Stimulated activated CD8-positive, alpha-beta memory T cell treated with anti-CD3 and anti-CD28 coated beads, Interleukin-15, amount 100 ng/mL, for 4 hours (primary cell): ENCODE measurements at places on chromosomes 7 and 10.

- no peak for DNase-seq
Observed at GRCh38 chr7:3466261-3466660, 165.2 kb downstream of the SDK1 start.

DNA sequence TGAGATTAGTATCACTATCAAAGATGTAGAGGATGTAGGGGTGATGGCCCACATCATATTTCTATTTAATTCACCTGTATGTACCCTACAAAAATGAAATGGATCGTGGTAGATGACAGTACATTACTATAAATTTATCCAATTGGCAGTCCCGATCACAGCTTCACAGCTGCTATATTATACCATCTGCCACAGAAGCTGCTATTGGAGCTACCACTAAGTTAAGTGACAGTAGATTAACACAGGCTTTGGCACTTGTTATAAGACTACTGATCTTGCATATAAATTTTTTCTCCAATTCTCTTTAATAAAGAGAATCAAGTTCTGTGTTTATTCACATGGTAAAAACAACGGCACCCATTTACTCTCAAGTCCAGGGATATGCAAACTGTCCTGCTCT is 24.9 kb upstream of the MAGI2 start:
- no peak for DNase-seq

GRCh38 chr10:13672548-13672947 is 85.8 kb downstream of the PRPF18 start:
- no peak for DNase-seq

- no peak for DNase-seq
Observed at GRCh38 chr7:121182902-121183301, 145.9 kb upstream of the WNT16 start.

DNA sequence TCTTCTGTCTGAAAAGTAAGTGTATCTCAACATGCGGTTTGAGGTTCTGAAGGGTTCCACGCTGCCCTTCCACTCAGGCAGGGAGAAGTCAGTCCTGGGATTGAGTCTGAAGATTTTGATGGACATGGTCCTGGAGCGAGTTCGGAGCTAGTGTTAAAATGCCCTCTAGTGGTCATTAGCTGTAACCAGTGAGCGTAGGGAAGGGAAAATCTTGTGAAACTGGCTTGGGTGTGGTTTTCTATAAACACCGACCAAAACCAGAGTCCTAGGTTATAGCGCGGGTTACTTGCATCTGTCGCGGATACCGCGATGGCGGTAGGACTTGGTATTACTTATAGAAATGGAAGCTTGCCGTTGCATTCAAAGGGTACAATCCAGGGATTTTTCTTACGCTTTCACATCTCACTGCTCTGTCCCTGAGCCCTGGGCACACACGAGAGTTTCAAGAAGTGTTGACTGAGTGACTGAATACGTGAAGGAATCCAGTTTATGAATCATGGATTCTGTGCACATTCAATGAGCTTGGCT is 348.2 kb upstream of the C7orf33 start:
- DNase-seq = no peak

DNA sequence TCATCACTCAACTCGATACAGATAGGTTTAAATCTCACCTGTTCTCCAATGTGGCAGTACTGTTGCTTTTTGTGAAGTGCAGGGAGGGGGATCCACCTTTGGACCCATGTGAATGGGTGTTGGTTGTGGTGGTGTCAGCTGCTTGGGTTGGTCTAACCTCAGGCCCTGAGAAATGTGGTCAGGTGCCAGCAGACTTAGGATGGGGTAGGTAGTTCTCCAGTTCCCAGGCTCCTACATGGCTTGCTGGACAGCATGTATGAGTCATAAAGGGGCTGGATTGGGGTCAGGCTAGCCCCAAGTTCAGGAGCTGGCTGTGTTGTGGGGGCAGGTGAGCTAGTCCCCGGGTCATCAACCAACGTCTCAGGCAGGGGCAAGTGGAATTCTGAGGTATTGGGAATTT is 472.6 kb upstream of the CNTNAP2 start:
- DNase-seq = no peak

DNA sequence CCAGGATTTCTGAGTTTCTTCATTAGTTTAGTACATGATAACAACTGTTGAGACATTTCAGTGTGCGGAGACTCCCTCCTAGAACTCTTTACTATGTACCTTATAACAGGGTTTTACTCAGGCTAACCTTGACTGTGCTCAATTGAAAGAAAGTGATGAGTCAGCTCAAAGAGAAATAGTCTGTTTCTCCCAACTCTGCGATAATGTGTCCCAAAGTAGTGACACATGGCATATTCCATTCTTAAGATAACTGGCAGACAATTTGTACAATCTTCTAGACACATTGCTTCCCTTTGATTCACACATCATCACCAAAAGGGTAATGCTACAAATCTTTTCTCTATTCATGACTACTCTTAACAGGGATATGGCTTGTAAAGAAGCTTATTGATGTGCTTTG is 645.2 kb downstream of the AUTS2 start:
- no peak for DNase-seq

DNA sequence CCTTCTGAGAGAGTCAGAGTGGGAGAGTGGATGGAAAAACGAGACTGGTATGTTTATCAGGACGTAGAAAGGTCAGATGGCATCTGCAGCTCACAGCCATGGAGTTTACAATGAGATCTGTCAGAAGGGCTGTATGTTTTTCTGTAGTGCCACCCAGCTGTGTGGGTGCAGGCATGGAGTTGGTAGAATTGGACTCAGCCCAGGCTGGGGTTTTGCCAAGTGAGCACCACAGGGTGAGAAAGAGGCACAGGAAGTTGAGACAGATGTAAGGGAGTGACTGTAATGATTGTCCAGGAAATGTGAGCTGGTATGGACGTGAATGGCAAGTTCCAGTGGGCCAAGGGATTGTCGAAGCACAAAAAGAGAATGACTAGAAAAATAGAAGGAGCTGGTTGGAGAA is 9.1 kb upstream of the ZYX start:
- no peak for DNase-seq

DNA sequence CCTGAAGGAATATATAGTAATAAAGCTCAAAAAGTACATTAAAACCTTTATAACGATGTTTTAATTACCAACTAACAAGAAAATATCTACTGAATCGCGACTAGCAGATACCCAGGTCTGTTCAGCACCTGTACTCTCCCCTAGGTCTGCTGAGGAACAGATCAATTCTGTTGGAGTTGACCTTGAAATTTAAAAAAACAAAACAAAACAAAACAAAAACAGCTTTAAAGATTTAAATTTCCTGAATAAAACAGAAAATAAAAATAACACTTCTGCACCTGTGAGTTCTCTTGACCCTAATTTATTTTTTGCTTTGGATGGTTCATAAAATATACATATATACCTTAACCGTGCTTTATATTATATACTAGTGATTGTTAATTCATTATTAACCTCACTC is 24.6 kb downstream of the DIP2C start:
- DNase-seq = no peak

- no peak for DNase-seq
Observed at GRCh38 chr7:158228986-158229385, 358.6 kb downstream of the PTPRN2 start.

DNA sequence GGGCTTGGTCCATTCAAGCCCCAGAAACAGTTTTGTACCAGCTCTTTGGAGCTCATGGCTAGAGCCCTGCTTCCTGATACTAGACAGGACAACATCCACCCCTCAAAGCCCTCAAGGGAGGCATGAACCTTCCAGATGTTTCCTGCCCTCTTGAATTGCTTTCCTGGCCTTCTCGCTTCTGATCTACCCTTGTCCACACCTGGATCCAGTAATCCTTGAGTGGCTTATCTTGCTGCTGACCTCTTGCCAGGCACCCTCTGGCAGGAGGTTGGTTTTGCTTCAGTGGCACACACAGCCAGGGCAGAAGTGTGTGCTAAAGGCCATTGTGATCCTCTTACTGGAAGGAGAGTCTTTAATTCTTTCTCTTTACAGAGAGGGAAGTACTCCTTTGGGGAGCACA is 495.8 kb downstream of the PLXNA4 start:
- no peak for DNase-seq

DNA sequence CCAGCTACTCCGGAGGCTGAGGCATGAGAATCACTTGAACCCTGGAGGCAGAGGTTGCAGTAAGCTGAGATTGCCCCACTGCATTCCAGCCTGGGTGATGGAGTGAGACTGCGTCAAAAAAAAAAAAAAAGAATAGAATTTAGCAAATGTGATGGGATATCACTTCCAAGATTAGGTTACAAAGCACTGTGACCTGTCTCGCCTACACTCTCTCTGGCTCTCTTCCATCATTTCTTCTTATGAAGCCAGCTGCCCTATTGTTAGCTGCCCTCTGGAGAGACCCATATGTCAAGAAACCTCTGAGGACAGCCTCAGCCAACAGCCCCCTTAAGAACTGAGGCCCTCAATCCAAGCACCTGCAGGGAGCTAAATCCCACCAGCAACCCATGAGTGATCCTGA is 28.2 kb downstream of the ARHGAP21 start:
- no peak for DNase-seq

DNA sequence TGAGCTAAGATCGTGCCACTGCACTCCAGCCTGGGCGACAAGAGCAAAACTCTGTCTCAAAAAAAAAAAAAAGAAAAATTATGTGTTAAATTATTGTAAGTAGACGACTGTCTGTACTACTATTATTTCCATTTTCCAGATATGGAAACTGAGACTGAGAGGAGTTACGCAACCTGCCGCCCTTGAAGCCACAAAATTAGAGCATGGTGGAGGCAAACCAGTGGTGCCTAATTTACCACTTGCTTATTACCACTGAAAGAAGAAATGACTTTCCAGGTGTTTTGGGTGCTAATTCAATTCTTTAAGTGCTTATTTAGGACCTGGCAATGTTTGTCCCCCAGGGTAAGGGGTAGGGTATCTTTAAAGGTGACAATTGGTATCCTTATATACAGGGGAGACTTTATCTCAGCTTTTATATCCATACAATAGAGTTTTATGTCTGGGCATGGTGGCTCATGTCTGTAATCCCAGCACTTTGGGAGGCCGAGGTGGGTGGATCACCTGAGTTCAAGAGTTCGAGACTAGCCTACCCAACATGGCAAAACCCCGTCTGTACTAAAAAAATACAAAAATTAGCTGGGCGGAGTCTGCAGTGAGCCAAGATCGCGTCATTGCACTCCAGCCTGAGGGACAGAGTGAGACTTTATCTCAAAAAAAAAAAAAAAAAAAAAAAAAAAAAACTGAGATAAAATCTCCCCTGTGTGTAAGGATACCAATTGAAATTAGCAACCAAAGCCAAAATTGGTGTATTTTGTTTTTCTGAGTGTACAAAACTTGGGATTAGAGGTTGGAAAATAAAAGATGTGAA is 16.6 kb upstream of the CAMK1D start:
- no peak for DNase-seq

- no peak for DNase-seq
Observed at GRCh38 chr10:131881104-131881880, 19.5 kb upstream of the PPP2R2D start.

DNA sequence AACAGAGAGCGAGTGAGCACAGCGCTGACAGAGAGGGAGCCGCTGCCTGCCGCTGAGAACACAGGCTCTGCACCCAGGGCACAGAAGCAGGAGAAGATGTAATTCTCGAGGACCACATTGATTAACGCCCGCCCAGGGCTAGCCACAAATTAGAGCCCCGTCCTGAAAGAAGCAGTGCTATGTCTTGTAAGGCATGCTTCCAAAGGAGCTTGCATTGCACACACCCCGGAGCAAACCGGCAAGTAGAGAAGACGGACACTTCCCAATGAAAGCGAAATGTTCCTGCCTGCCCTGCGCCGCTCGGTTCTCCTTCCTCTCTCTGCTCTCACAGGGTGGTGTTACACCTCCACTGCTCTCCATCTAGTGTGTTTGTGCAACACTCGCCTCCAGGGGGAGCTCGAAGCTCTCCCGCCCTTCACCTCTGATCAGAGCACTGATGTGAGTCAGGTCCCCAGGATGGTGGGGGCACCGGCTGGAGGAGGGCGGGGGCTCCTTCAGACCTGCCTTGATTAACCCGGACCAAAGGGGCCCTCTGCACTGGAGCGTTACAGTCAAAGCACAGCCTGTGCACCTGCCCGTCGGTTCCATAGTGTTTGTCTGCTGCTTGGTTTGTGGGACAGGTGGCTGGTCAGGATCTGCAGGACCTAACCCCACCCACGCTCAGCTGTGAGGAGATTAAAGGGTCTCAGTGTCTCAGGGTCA is 316.5 kb downstream of the ADARB2 start:
- peak; percentile 30 for DNase-seq

DNA sequence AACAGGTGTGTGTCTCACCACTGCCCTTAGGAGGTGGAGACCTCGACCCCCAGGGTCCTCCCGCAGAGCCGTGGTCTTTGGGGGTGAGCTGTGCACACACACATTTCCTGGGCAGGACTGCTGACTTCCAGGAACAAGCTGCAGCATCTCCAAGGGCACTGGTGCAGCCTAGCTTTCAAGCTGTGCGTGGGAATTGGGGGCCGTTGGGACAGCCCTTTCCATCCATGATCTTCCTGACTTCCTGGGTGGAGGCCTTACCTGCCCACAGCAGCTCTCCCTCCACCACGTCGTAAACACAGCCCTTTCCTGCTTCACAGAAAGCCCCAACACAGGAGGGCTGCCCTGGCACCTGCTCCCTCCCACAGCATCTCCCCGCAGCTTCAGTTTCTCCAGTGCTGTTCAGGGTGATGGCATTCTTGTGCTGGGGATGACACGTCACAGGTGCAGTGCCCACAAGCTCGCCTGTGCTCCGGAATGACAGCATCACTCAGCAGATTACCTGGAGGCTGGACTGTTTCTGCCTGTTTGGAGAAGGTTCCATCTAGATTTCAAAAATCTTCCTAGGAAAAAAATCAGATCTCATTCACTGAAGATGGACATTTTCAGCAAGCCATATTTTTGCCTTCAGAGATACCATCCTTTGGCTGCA is 208.0 kb upstream of the PPP2R2D start:
- DNase-seq = no peak

GRCh38 chr7:99793443-99793842 is 9.5 kb upstream of the CYP3A4 start:
- no peak for DNase-seq

- DNase-seq = no peak
Observed at GRCh38 chr7:141737118-141737835, 881 bp upstream of the SSBP1 start.

DNA sequence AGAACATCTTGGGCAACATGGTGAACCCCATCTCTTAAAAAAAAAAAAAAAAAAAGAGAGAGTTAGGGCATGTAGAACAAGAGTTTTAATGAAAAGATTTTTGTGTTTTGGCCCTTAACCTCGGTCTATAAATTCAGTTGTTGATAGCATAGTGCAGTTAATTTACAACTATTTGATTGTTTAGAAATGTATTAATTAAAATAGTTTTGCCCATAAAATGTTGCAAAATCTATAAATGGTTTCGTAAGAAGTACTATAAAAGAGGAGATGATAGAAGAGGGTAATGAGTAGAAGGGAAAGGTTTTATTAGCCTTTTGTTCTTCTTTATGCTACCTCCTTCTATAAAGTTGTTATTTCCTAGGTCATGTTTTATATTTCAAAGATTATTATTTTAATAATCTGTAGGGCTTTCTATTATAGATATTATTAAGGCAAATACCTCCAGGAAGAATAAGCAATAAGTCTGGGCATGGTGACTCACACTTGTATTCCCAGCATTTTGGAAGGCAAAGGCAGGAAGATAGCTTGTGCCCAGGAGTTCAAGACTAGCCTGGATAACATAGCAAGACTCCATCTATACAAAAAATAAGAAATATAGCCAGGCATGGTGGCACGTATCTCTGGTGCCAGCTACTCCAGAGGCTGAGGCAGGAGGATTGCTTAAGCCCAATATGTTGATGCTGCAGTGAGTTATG is 73.3 kb downstream of the MCU start:
- no peak for DNase-seq
